NCI-H524 treated with DMSO at 0.1 percent for 48 hours (cell line): ENCODE measurements at places on chromosomes 2 and 18.

GRCh38 chr2:121005453-121005852, 269.8 kb downstream of the GLI2 start:
- DNase-seq = no peak

DNA sequence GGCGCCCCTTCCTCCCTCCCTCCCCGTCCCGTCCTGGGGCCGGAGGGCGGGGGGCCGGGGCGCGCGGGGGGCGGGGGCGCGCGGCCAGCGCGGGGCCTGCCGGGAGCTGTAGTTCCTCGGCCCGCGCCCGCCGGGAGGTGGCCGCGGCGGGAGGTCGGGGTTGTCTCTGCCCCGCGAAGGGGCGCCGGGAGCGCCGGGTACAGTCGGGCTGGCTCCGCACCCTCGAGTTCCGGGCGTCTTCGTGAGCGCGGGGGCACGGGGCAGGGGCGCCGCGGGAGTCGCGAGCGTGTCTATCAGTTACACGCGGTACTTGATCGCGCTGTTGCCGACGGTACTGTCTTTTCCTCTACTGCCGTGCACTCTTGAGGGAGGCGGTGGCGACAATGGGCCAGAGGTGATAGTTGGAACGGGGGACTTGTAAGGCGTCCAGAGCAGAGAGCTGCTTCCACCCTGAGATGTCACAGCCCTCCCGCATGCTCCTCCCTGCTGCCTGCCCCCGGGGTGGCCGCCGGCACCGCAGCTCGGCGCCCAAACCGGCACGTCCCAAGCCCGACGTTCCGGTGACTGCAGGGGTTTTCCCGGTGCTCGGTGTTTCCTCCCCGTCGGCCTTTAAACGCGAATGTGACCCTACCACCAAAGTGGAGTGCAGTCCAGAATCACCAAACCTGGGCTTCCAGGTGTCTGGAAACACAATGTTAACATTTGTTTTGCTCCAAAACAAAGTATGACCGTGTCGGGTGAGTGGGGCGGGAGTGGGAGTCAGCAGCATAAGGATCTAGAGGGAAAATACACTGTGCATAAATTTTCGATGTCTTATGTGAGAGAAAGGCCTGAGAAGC, at the start of gene PRKD3:
PRKD3 (minus strand) TSS at position 48 of the 839 bp plus-strand sequence. CDS start 8,309 bp downstream, outside the sequence.
- DNase-seq = no peak

GRCh38 chr2:219038600-219038999, 2.7 kb downstream of the CFAP65 start:
- no peak for DNase-seq

GRCh38 chr2:126657148-126657635, 1.2 kb downstream of the GYPC start:
- DNase-seq = no peak

- DNase-seq = no peak
These were observed 424.0 kb downstream of the RND3 start for GRCh38 chr2:150063432-150063889.

GRCh38 chr2:145906354-145906753, 1386.4 kb upstream of the ZEB2 start:
- DNase-seq = no peak

GRCh38 chr2:120543899-120544298, 191.8 kb upstream of the GLI2 start:
- DNase-seq = no peak

DNA sequence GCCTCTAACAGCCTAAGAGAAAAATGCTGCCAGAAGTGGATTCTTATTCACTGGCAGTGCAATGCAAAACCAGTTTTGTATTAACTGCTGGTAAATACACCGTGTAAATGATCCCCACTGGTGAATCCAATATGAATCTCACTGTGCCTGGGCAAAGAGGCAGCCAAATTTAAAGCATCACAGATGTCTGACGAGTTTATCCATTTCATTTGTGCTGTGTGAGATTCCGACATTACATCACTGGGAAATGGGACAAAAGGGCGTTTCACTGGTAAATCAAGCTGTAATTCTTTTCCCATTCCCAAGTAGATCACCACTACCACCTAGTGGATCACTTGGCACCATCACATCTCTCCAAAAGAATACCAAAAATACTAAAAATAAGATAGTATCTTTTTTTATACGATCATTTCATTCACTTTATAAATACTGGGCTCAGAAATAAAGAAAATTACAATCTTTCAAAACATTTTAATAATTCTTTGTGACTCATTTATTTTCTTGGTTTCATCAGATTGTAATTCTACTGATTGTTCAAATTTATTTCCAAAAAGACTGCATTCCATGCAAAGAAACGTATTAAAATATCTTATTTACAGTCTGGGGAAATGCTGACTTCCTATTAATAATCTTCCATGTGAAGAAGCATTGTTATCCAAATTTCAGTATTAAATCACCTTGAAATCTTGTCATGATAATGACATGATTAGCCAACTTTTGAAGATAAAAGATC, 125.6 kb downstream of the GRB14 start:
- no peak for DNase-seq

DNA sequence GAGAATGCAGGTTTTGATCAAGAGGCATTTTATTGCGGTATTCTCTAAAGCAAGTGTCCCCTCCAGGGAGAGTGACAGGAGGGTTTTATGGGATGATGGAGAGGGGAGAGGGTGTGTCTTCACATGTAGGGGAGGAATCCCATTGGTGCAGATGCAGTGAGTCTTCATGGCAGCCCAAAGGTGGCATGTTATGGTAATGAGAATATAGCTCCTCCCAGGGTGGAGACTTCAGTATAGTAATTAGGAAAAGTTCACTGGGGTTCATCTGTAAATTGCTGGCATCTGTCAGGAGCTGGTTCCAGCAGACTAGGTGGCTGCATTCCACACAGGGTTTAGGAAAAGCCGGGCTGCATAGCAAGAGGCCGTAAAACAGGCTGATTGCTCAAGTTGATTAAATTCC, 230.7 kb upstream of the CCDC68 start:
- DNase-seq = no peak

- DNase-seq = no peak
These were observed 34.6 kb upstream of the NFU1 start for GRCh38 chr2:69471793-69472192.

DNA sequence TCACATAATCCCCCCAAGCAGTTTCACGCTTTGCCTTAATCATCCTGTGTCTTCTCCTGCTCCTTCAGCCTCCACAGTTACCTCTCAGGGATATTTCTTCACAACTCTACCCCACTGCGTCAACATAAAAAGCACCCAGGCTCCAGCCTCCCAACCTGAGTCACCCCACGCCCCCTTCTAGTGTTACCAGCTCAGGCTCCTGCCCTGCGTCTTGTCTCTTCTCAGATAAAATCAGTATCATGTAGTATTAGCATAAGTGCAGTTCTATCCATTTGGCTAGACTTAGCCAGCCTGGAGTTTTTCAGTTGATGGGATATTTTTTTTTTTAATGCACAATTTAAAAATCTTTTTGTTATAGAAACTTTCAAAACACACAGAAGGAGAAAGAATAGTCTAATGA, 9.6 kb upstream of the PELI1 start:
- DNase-seq = no peak

DNA sequence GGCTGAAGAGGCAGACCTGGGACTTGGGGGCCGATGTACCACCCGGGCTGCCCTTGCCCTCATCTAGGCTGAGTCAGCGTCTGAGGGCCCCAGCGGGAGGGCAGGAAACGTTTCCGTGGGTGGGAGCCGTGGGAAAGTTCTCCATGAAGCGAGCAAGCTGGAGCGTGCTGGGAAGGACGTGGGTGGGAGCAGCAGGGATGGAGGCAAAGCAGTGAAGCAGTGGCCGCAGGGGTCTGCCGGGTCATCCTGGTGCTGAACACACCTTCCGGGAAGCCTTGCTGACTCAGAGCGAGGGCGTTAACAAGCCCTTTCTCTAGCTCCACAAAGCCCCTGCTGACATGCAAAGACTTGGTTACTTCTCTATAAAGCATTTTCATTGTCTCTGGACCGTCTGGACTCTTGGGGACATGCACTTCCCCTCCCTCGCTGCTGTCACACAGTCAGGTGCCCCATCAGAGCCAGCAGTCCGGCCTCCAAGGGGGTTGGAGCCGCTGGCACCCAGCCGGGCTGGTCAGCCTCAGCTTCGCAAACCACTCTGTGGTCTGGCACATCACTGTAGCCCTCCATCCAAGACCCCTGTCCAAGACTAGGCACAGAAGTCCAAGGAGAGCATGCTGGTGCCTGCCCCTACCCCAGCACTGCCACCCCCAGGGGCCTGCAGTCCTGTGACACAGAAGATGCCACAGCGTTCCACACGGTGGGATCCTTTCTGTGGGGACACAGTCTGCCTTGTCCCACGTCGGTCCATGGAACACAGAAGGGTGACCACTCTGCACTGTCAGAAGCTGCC, 115.1 kb upstream of the GPC1 start:
- no peak for DNase-seq

- DNase-seq = no peak
These were observed 417.8 kb upstream of the SPHKAP start for GRCh38 chr2:228599297-228599696.
